ENCODE measurements at places on chromosomes 11 and 22. TPM values are rescaled to one million over a fixed set of nuclear protein-coding genes. Genes with fewer than 3 reads are reported as not detected.

DNA sequence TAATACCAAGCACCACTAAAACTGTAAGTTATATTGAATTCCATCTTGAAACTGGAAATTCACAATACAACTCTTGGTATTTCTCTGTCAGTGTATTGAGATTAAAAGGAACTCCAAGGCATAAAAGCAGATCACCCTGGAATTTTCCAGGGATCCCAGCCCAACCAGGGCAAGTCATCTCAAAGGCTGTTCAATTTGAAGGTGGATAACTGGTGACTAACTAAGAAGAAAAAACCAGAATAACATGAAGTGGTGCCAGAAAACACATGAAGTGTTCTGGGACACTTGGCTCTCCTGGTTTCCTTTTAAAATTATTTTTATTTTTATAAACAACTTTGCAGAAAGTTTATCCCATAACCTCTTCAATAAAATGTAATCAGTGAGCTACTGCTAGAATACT is 7.8 kb upstream of the BMAL1 start:
- H3K27ac ChIP-seq, result no peak overlapping the region
- no peak overlapping the region for H3K4me3 ChIP-seq

- no peak for DNase-seq
- H3K4me1 ChIP-seq, result no peaks in the 10 kb centered on the region
- H3K36me3 ChIP-seq, result no peaks in the 10 kb centered on the region
- peaks cover 35% of the 10 kb centered on the region for H3K27me3 ChIP-seq
- no peak overlapping the region for H3K4me3 ChIP-seq
Measured at GRCh38 chr11:2207773-2208621, 36.4 kb upstream of the TH start.

- H3K4me3 ChIP-seq, result no peak overlapping the region
- H3K36me3 ChIP-seq, result peaks cover 11% of the 10 kb centered on the region
- no peak overlapping the region for H3K27ac ChIP-seq
- H3K4me1 ChIP-seq, result no peaks in the 10 kb centered on the region
- no peak for DNase-seq
Measured at GRCh38 chr11:121310908-121311307, 18.3 kb downstream of the SC5D start.

- peaks cover 1% of the 10 kb centered on the region for H3K27me3 ChIP-seq
- DNase-seq, result no peak
- no peaks in the 10 kb centered on the region for H3K4me1 ChIP-seq
- peaks cover 16% of the 10 kb centered on the region for H3K36me3 ChIP-seq
- H3K27ac ChIP-seq, result no peak overlapping the region
Measured at GRCh38 chr11:134543241-134543640, 131.2 kb upstream of the B3GAT1 start.

- peaks cover 26% of the 10 kb centered on the region for H3K4me1 ChIP-seq
- no peak for DNase-seq
- H3K36me3 ChIP-seq, result no peaks in the 10 kb centered on the region
- peaks cover 15% of the 10 kb centered on the region for H3K27me3 ChIP-seq
- no peak overlapping the region for H3K27ac ChIP-seq
- no peak overlapping the region for H3K4me3 ChIP-seq
Measured at GRCh38 chr11:8232849-8233606, 30.6 kb downstream of the LMO1 start.

DNA sequence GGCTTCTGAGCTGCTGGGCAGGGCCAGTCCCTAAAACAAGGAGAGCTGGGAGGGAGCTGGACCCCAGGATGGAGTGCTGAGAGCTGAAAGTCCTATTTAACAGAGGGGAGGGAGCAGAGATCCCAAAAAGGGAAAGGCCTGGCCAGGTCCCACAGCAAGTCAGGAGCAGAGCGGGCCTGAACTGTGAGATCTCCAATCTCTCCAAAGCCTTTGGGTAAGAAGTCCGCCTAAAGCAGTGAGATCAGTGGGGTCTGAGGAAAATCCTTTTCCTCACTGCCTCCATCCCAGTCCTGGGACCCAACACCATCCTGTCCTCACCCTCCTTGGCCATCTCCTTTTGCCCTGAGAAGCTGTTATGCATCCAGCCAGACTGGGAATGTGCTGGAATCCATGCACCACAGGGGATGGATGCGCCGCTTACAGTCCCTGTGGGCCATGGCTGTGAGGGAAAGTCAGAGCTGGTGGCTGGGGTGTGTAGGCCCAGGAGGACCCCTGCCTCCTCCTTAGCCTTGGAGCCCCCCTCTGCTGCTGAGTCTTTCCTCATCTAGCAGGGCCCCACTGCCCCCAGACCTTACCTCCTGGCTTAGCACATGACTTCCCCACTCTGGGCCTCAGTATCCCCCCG is 8.6 kb downstream of the LRRC75B start:
- no peaks in the 10 kb centered on the region for H3K36me3 ChIP-seq
- H3K27me3 ChIP-seq, result no peaks in the 10 kb centered on the region
- H3K4me1 ChIP-seq, result peaks cover 15% of the 10 kb centered on the region
- no peak overlapping the region for H3K4me3 ChIP-seq

GRCh38 chr11:76803811-76804600 is 20.9 kb downstream of the TSKU start:
- peaks cover 44% of the 10 kb centered on the region for H3K4me1 ChIP-seq
- H3K27me3 ChIP-seq, result peaks cover 9% of the 10 kb centered on the region
- no peak overlapping the region for H3K4me3 ChIP-seq
- no peak for DNase-seq
- H3K27ac ChIP-seq, result no peak overlapping the region
- no peaks in the 10 kb centered on the region for H3K36me3 ChIP-seq

DNA sequence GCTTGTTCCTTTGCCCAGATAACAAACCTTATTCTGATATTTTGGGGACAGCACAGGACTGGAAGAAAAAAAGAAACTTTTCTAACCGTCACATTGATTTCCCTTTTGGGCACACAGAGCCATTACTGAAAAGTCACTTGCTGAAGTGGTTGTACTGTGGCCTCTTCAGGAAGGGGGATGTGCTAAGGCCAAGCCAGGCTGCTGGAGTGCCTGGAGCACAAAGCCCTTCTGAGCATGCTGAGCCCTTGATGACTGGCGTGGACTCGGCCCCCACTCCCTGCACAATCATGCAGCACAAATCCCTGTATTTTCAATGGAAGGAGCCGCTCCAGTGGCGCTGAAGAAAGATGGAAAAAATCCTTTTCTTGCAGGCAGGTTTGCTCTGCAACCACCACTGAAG is 164.2 kb downstream of the NTM start:
- no peaks in the 10 kb centered on the region for H3K4me1 ChIP-seq
- no peak overlapping the region for H3K4me3 ChIP-seq
- no peaks in the 10 kb centered on the region for H3K36me3 ChIP-seq

- no peak overlapping the region for H3K4me3 ChIP-seq
- H3K27ac ChIP-seq, result no peak overlapping the region
- no peaks in the 10 kb centered on the region for H3K36me3 ChIP-seq
- no peaks in the 10 kb centered on the region for H3K4me1 ChIP-seq
- no peak for DNase-seq
Measured at GRCh38 chr11:14554959-14555358, 34.8 kb upstream of the PSMA1 start.

- no peak overlapping the region for H3K4me3 ChIP-seq
- H3K36me3 ChIP-seq, result peaks cover 6% of the 10 kb centered on the region
- DNase-seq, result no peak
- H3K4me1 ChIP-seq, result no peaks in the 10 kb centered on the region
- no peak overlapping the region for H3K27ac ChIP-seq
Measured at GRCh38 chr11:76347466-76347865, 33.5 kb downstream of the THAP12 start.

DNA sequence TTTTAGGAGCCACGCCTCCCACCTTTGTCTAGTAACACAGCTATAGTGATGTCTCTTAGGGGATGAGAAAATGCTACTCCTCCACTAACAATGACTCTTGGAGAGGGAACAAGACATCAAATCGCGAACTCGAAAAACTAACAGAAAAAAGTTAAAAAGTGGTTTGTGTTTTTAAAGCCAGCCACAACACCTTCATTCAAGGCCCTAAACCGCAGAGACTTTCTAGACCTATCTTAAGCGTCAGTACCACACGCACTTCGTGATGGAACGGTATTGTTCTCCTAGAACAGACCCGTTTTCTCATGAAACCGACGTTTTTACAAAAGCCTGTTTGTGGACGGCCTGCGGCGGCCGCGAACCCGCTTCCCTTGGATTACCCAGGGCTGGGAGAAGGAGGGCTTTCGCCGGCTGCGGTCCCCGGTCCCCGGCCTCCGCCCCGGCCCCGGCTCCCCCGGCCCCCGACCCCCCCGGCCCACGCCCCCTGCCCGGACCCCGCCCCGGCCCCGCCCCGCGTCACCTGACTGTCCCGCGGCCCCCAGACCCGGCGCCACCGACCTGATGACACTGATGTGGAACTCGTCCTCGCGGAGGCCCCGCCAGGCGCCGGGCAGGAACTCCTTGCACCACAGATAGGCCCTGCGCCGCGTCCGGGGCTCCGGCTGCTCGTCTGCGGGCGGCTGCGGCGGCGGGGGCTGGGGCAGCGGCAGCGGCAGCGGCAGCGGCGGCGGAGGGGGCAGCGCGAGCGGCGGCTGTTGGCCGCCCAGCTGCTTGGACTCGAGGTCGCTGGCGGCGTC is 718 bp downstream of the CHKA start:
- H3K27me3 ChIP-seq, result no peaks in the 10 kb centered on the region
- no peak for DNase-seq
- H3K27ac ChIP-seq, result peak overlapping the region; percentile 77
- peaks cover 5% of the 10 kb centered on the region for H3K36me3 ChIP-seq
- H3K4me3 ChIP-seq, result peak overlapping the region; percentile 87

DNA sequence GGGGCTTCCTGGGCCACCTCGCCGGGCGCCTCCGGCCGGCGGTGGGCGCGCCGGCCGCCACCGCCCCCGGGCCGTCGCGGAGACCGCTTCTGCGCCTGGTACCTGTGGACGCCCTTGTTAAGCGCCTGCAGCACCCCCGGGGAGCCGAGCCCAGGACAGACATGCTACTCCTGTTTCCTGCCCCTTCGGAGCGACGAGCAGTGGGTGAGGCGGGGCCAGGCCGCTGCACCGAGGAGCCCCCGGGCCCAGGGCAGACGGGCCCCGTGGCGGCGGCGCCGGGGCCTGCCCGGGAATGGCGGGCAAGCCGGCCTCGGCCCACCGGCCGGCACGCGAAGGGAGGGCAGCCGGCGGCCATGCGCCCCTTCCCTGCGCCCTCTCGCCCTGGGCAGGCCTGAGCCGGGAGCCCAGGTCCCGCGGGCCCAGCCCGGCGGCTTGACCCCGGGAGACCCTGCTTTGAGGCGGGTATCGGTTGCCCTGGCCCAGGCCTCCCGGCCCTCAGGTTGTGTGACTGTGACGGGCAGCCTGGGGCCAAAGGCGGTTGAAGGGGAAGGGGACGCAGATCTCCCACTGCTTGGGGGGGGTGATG is 789 bp upstream of the KDM2A start:
- peaks cover 19% of the 10 kb centered on the region for H3K36me3 ChIP-seq
- H3K27ac ChIP-seq, result peak overlapping the region; percentile 40
- no peaks in the 10 kb centered on the region for H3K27me3 ChIP-seq
- H3K4me3 ChIP-seq, result no peak overlapping the region
- peaks cover 18% of the 10 kb centered on the region for H3K4me1 ChIP-seq

DNA sequence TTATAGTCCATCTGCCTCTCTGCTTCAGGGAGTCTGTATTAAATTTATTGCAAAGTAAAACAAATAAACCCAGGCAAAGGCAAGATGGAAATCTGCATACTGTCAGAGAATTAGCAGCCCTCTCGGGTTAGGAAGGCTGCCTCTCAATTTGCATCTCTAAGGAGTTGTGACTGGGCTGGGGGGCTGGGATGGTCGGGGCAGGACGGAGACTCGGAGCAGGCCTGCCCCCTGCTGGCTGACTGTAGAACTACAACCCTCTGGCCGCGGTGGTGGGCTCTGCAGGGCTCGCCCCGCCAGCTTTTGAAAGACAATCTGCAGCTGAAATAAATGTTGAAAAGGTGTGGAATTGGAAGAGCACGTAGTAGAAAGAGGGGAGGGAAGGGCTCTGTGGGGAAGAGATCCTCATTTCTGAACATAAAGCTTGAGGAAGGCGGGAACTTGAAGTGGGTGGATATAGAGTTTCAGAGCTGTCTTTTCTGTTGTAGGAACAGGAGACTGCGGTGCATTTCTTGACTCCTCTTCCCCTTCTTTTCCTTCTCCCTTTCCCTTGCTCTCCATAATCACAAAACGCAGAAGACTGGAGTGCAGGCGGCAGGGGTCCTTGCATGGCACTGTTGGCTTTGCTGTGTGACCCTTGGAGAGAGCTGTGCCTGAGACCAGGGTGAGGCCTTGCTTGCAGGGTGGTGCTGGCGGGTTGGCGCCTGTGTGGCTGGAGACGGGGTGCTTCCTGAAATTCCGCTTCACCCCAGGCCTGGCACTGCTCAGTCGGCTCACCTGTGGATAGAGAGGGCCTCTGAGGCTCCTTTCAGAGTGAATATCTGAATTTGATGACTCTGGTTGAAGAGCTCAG is 22.6 kb upstream of the PKNOX2 start:
- peaks cover 8% of the 10 kb centered on the region for H3K4me1 ChIP-seq
- DNase-seq, result no peak
- peaks cover 24% of the 10 kb centered on the region for H3K27me3 ChIP-seq
- H3K36me3 ChIP-seq, result no peaks in the 10 kb centered on the region
- no peak overlapping the region for H3K27ac ChIP-seq

DNA sequence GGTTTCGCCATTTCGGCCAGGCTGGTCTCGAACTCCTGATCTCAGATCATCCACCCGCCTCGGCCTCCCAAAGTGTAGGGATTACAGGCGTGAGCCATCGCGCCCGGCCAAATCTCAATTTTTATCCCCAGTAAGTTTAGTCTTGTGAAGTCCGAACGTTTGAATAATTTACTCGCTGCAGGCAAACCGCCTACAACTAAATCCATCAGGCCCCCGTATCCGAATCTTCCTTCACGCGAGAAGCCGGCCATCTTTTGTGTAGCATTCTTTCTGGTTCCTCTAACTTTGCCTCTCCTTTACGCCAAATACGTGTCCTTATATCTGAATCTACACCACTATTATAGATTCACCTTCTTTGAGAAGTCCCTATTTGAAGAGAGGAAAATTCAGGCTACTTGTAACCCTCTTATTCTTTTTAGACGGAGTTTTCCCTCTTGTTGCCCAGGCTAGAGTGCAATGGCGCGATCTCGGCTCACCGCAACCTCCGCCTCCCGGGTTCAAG is 581 bp upstream of the EIF3L start:
- H3K4me1 ChIP-seq, result peaks cover 35% of the 10 kb centered on the region
- H3K27ac ChIP-seq, result peak overlapping the region; percentile 83
- H3K4me3 ChIP-seq, result peak overlapping the region; percentile 95
- no peak for DNase-seq
- peaks cover 46% of the 10 kb centered on the region for H3K36me3 ChIP-seq

GRCh38 chr11:93740730-93741093 is 583 bp downstream of the TAF1D start:
- DNase-seq, result peak; percentile 38
- H3K27me3 ChIP-seq, result peaks cover 13% of the 10 kb centered on the region
- peak overlapping the region; percentile 99 for H3K4me3 ChIP-seq
- peak overlapping the region; percentile 99 for H3K27ac ChIP-seq

Gene MS4A13
- not detected for total RNA-seq

Gene OR56B4
- not detected for total RNA-seq

Gene CHCHD10
- 125 TPM for total RNA-seq

Gene OVCH2
- not detected for total RNA-seq

Gene SLCO2B1
- not detected for total RNA-seq

Gene SNX19
- 47.5 TPM for total RNA-seq

Gene RAG2
- not detected for total RNA-seq

Data from HFFc6 (cell line).